Hypothalamus (tissue), 51 donors: ENCODE measurements at places on chromosomes 5 and 9.

DNA sequence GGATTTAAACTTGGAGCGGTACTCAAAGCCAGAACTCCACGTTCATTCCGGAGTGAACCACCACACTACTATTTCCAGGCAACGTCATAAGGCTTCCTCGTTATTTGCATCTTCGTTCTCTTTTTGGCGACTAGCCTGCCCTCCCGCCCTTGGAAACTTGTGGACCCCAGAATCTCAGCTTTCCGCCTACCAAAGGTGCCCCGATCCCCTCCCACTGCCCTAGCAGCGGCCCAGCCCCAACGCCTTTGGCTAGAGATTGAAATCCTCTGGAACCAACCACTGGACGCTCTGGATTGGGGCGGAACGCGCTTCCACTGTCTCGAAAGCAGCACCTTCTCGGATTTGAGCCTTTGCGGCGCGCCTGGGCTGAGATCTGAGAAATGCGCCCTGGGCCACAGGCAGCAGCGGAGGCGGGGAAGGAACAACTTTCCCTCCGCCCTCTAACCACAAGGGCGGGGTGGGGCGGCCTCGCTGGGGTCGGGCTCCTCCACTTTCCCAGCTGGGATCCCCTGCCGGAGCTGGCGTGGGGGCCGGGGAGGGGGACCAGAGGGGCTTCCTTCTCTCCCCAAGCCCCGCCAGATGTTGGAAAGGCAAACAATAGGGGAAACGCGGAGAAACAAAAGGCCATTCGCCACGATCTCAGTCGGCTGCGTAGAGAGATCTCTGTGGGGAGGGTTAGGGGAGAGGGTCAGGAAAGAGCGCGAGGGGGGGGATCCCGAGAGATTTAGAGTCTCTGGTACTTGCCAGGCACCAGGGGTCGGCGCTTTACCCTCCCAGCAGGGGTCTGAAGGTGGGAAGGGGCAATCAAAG, 1.3 kb downstream of the MOB3B start:
- DNase-seq, result peak; percentile 69

GRCh38 chr9:136850866-136851775, 1.0 kb upstream of the MAMDC4 start:
- DNase-seq, result no peak

DNA sequence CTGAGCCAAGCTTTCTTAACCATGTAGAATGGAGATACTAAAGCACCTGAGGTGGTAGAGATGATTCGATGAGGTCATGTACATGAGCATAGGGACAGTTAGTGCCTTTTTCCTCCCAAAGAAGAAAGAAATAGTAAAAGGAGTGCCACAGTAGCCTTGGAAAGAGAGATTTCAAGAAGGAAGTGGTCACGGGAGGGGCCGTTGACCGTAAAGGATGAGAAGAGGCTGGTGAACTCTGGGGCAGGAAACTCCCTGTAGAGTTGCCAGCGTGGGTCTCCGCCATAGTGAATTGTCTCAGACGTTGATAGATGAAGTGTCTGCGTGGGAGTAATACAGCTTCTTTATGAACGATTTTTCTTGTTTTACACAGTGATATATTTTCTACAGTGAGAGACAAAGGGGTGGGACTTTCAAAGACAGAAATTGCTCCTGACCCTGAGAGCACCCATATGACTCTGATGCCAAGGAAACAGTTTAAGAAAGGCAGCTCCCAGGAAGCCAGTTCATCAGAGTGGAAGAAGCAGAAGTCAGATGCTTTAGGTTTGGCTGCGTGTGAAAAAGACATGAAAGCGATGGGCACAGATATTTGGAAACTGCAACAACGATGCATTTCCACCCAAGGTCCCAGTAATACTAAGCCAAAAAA, 41.3 kb downstream of the UGCG start:
- DNase-seq, result no peak

DNA sequence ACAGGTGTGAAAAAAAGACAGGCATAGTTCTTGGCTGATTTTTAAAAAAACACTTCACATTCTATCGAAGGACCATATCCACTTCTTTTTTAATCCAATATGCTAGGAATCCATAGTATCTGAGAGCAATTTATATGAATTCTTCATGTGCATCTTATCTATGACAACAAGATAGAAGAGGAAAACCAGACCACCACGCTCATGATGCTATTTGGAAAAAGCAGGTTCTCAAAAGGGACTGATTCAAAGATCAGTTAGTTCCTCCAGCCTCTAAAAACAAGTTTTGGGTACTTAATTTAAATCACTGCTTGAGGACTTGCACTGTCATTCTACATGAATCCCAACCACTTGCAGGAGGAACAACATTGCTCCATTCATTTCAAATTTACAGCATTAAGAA, 6.3 kb downstream of the MEF2C start:
- DNase-seq, result no peak

GRCh38 chr5:76583163-76584047, 39.8 kb downstream of the F2RL2 start:
- DNase-seq, result no peak

GRCh38 chr9:106065136-106065535, 370.8 kb downstream of the TMEM38B start:
- no peak for DNase-seq

DNA sequence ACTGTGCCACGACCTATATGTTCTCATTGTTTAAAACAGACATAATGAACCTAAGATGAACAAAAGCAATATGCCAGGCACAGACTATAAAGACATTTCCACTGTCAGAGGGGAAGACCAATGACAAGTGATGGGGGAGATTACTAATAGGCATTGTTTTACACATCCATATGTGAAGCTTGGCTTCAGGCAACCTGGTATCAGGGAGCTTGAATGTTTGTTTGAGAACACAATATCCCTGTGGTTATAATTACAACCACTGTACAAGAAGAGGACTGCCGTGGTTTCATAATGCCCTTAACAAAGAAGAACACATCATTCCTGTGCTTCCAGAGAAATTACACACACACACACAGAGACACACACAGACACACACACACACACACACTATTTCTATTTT, 385.7 kb downstream of the BNC2 start:
- no peak for DNase-seq

GRCh38 chr5:159567461-159567860, 237.2 kb upstream of the IL12B start:
- no peak for DNase-seq

DNA sequence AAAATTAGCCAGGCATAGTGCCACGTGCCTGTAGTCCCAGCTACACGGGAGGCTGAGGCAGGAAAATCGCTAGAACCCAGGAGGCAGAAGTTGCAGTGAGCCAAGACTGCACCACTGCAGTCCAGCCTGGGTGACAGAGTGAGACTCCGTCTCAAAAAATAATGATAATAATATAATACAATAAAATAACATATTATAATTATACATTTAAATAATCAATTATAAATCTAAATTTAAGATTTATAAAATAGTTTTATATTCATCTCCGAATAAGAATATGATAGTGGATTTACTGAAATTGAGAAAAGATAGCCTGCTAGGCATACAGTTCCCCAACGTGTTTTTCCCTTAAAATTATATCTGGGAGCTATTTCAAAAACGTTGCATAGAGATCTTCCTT, 599.6 kb downstream of the CDH18 start:
- DNase-seq, result no peak

DNA sequence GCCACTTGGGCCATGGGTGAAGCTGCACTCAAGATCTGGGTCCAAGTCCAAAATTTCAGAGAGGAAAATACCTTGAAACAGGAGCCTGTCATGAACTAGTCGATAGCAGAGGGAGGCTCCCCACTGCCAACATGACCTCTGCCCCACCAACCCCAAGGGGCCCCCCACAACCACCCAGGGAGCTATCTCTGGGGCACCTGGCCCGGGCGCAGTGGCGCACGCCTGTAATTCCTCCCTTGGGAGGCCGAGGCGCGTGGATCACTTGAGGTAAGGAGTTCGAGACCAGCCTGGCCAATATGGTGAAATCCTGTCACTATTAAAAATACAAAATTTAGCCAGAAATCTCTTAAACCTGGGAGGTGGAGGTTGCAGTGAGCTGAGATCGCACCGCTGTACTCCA, 20.1 kb upstream of the HMCN2 start:
- no peak for DNase-seq

- no peak for DNase-seq
Observed at GRCh38 chr5:33513462-33514185, 72.9 kb downstream of the TARS1 start.

- DNase-seq, result no peak
Observed at GRCh38 chr9:72627147-72627546, 105.7 kb downstream of the TMC1 start.

GRCh38 chr9:119722384-119722783, 353.1 kb upstream of the BRINP1 start:
- no peak for DNase-seq
